ENCODE measurements at places on chromosomes 11 and 22.
A peak's percentile ranks its signal among the peaks of the same experiment; 100 is the strongest.

DNA sequence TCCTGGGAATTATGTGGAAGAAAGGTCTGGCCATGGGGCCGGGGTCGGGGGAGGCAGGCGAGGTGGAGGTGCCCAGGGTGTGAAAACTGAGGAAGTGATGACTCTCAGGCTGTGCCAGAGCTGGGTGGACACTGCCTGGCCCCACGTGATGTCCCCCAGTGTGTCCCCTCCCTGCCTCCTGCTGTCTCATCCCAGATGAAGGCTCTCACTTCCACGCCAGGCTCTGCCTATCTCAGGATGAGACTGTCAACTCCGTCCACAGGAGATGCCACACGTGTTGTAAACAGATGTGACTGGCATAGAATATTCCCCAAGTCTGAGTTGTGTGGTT is 51.4 kb downstream of the RPS6KA4 start:
- H3K4me1 ChIP-seq, result peaks cover 72% of the 10 kb centered on the region
- peak overlapping the region; percentile 43 for H3K4me3 ChIP-seq
- H3K27ac ChIP-seq, result no peak overlapping the region
- no peaks in the 10 kb centered on the region for H3K36me3 ChIP-seq
- peaks cover 5% of the 10 kb centered on the region for H3K27me3 ChIP-seq

DNA sequence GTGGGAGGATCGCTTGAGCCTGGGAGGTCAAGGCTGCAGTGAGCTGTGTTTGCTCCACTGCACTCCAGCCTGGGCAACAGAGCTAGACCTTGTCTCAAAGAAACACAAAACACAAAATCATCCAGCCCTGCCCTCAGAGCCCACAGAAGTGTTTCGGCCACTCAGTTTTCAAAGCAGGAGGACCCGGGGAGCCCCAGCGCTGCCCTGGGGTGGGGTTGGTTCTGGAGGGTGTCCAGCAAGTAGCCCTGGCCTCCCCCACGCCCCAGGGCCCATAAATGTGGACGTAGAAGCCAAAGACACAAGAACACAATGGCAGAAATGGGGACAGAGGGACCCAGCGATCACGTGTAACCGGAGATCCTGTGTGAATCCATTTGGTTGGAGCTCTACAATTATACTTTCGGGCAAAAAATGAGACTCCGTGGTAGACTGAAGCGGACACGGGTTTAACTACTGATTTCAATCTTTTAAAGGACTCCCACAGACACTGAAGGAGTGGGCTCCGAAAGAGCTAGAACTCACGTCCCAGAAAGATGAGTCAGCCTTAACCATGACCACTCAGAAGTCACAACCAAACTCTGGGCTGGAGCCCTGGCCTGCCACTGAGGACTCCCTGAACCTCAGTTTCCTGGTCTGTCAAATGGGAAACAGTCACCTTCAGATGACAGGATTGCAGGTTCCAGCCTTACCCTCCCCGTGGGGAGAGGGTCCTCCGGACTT is 9.0 kb upstream of the CYTH4 start:
- no peaks in the 10 kb centered on the region for H3K36me3 ChIP-seq
- no peak overlapping the region for H3K27ac ChIP-seq
- DNase-seq, result no peak
- H3K4me3 ChIP-seq, result no peak overlapping the region
- peaks cover 31% of the 10 kb centered on the region for H3K27me3 ChIP-seq
- H3K4me1 ChIP-seq, result peaks cover 21% of the 10 kb centered on the region

DNA sequence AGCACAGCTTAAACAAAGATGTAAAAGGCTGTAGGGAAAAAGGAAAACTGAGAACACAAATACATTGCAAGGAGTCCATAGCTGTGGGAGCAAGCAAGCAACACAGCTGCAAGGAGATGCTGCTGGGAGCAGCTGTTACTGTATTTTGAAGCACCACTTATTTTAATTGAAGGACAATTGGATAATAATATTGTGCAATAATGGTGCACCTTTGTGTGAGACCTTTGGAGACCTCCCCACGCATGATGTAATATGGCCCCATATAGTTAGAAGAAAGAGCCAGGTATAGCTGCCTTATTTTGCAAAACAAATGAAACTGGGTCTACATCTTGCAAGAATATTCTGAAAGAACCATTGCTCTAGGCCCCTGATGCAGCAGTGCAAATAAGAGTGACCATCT is 191.1 kb upstream of the KIRREL3 start:
- no peak overlapping the region for H3K27ac ChIP-seq
- H3K36me3 ChIP-seq, result no peaks in the 10 kb centered on the region
- peaks cover 40% of the 10 kb centered on the region for H3K4me1 ChIP-seq
- no peak overlapping the region for H3K4me3 ChIP-seq
- H3K27me3 ChIP-seq, result peaks cover 9% of the 10 kb centered on the region

DNA sequence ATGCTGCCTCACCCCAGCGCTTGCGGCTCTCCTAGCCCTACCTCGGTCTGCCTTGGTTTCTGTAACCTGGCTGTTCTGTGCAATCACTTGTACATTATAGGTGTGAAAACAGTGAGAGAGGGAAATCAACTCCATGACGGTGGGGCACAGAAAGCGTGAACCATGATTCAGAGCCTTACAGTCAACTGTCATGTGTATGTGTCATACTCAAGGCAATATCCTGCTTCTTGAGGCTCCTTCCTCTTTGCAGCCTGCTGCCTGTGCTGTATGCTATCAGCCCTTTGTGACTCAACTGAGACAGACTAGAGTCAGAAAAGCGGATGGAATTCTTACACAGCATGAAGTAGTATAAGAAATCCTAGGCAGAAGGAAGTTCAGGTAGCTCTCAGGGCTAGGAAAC is 2.1 kb downstream of the NRIP3 start:
- no peak overlapping the region for H3K4me3 ChIP-seq
- H3K4me1 ChIP-seq, result peaks cover 13% of the 10 kb centered on the region
- no peak for DNase-seq
- peaks cover 83% of the 10 kb centered on the region for H3K27me3 ChIP-seq
- H3K27ac ChIP-seq, result no peak overlapping the region

GRCh38 chr11:12382451-12382850 is 5.1 kb downstream of the PARVA start:
- peaks cover 3% of the 10 kb centered on the region for H3K27me3 ChIP-seq
- no peak for DNase-seq
- H3K4me1 ChIP-seq, result peaks cover 26% of the 10 kb centered on the region
- H3K36me3 ChIP-seq, result peaks cover 27% of the 10 kb centered on the region
- no peak overlapping the region for H3K27ac ChIP-seq

DNA sequence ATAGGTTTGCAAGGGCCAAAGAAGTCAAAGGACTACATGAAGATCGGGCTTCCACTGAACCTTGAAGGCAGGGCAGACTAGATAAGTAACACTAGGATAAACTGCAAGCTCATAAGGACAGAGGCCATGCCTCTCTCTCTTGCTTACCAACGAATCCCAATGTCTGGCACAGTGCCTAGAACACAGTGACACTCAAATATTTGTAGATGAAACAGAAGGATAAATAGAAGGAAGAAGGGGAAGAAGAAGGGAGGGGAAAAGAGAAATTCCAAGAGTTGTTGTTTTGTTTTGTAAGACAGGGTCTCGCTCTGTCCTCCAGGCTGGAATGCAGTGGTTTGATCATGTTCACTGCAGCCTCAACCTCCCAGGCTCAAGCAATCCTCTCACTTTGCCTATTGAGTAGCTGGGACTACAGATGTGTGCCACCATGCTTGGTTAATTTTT is 26.9 kb downstream of the SIK3 start:
- H3K36me3 ChIP-seq, result peaks cover 16% of the 10 kb centered on the region
- peaks cover 16% of the 10 kb centered on the region for H3K4me1 ChIP-seq
- H3K27ac ChIP-seq, result peak overlapping the region; percentile 77
- no peak overlapping the region for H3K4me3 ChIP-seq
- H3K27me3 ChIP-seq, result no peaks in the 10 kb centered on the region
- DNase-seq, result no peak

DNA sequence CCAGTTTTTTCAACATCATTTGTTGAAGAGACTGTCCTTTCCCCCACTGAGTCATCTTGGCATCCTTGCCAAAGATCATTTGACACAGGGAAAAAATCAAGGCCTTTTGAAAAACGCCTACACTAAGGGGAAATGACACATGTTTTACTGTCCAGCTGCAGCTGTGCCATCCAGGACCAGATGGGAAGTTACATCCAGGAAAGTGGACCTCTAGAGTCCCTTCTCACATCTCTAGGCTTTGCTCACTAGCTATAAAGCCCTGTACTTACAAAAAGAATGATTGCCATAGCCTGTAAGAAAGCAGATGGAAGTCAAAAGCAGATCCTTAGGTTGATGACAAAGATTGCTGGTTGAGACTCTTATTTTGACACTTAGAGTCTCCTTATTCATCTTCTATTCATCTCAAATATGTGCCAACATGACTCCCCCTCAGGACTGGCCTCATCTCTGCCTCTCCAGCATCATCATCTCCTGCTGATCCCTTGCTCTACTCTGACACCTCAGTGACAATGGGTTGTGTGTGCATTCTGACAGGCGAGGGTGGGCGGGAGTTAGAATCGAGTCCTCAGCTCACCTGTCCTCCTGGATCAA is 22.8 kb downstream of the OSBP2 start:
- peaks cover 3% of the 10 kb centered on the region for H3K27me3 ChIP-seq
- H3K36me3 ChIP-seq, result no peaks in the 10 kb centered on the region
- no peak overlapping the region for H3K27ac ChIP-seq

GRCh38 chr22:50314455-50315288 is 7.2 kb upstream of the PLXNB2 start:
- H3K36me3 ChIP-seq, result no peaks in the 10 kb centered on the region
- peak; percentile 59 for DNase-seq
- H3K27me3 ChIP-seq, result peaks cover 6% of the 10 kb centered on the region
- H3K4me3 ChIP-seq, result no peak overlapping the region
- H3K27ac ChIP-seq, result no peak overlapping the region
- H3K4me1 ChIP-seq, result peaks cover 29% of the 10 kb centered on the region

DNA sequence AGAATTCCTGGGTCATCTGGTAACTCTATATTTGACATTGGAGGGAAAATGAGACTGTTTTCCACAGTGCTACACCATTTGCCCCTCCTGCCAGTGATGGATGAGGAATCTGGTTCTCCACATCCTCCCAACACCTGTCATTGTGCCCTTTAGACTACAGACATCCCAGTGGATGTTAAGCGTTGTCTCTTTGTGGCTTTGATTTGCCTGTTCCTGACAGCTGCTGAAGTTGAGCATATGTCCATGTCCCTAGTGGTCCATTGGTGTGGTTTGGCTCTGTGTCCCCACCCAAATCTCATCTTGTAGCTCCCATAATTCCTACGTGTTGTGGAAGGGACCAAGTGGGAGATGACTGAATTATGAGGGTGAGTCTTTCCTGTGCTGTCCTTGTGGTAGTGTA is 88.5 kb downstream of the BRD1 start:
- H3K36me3 ChIP-seq, result no peaks in the 10 kb centered on the region
- no peak for DNase-seq
- peaks cover 28% of the 10 kb centered on the region for H3K27me3 ChIP-seq

DNA sequence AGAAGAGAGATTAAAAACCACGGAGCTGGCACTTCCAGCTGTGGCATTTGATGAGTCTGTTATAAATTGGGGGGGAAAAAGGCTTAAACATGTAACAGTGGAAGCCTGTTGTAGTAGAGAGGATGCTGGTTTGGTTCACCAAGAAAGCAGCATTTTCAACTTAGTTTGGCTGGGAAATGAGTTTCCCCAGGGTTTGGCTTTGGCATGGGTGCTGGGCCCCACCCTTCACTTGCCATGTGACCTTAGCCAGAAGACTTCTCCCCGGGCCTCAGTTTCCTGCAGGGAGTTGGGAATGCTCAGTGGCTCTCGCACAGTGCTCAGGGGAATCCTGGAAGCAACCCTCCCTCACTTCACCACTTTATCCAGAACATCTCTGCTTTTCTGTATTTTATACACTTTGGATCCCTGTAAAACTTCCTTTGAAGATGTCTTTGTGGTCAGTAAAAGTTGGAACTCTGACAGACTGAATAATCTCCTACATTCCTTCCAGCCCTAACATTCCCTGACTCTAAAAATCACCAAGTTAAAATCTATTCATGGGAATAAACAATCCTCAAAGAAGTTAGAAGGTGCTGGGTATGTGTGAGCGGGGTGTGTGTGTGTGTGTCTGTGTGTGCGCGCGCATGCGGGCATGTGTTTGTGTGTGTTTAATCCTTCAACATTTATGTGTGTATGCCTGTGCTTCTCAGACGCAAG is 166.0 kb downstream of the TENM4 start:
- H3K4me3 ChIP-seq, result no peak overlapping the region
- peaks cover 3% of the 10 kb centered on the region for H3K27me3 ChIP-seq
- H3K27ac ChIP-seq, result no peak overlapping the region
- no peak for DNase-seq
- peaks cover 68% of the 10 kb centered on the region for H3K4me1 ChIP-seq
- H3K36me3 ChIP-seq, result peaks cover 5% of the 10 kb centered on the region

- H3K4me1 ChIP-seq, result peaks cover 7% of the 10 kb centered on the region
- H3K36me3 ChIP-seq, result peaks cover 93% of the 10 kb centered on the region
- peaks cover 3% of the 10 kb centered on the region for H3K27me3 ChIP-seq
- no peak for DNase-seq
- no peak overlapping the region for H3K27ac ChIP-seq
Observed at GRCh38 chr22:46869831-46870441, 107.5 kb downstream of the TBC1D22A start.

DNA sequence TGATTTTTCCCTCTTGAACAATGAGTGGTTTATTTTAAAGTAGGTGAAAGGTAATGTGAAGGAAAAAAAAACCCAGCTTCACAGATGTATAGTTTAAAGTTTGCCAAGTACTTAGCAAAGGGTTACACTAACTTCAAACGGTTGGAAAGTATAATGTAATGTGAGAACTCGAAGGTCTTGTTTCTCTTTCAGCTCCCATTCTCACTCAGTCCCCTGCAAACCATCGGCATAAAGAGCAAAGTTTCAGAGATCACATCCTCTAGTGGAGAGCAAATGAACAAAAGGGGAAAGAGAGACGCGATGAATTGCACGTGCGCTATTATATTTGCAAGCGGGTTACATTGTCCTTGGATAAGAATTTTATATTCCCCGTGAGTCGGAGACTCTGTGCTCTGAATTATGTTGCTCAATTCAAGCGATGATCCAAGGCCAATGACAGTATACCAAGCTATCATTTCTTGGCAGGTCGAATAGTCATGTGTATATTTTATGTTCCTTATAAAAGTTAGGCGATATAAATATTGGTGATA is 37.6 kb upstream of the BIRC3 start:
- no peak overlapping the region for H3K27ac ChIP-seq
- H3K36me3 ChIP-seq, result no peaks in the 10 kb centered on the region
- no peak for DNase-seq
- H3K27me3 ChIP-seq, result no peaks in the 10 kb centered on the region
- peaks cover 38% of the 10 kb centered on the region for H3K4me1 ChIP-seq
- peak overlapping the region; percentile 58 for H3K4me3 ChIP-seq
